ENCODE measurements at places on chromosomes 5 and 9.

DNA sequence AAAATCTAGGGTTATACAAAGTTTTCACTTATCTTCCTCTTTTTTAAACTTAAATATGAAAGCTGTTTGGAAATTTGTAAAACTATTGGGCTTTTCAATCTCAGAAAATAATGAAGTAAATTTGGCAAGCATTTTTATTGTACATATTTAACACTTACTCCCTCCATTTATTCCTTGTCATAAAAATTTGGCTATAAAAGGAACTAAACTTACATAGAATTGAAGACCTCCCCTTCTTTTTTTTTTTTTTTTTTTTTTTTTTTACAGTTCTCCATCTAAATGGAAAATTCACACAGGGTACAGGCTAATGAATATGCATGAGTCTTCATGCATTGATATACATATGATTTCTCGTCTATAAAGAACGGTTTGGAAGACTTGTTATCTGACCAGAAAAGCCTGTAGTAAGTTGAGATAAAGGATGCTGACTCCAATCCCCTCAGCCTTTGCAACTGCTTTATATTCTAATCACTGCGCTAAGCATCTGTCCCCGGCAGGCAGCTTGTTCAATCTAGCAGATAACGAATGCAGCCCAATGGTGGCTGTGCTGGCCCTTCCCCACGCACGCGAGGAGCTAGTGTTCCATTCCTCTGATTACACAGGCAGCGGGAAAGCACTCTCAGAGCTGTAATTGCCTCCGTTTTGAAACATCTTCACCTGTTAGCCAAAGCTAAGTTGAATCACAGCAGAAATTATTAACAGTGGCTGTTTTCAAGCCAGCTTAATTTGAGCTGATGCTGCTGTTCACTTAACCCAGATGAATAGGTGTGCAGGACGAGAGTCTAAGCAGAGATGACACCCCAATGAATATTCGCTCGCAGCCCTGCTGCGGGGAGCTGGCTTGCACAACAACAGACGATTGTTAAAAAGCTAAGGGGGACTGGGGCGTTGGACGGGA, 453.8 kb upstream of the ZNF608 start:
- peak; percentile 5 for DNase-seq

DNA sequence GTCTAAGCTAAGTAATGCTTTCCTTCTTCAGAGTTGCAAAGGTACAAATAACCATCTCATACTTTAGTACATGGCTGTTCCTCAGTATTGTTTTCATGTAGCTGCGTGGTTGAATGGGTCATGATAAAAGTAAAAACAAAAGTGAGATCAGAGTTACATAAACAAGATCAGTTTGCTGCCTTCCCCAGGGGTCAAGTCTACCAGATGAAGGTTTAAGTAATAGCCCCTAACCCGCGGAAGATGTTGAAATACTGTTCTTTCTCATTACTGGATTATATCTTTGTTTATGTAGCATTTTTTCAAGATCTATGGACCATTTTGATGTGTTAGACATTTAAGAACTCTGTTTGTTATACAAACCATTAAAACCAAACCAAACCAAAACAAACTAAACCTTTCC, 34.1 kb upstream of the ARRDC3 start:
- peak; percentile 49 for DNase-seq

GRCh38 chr9:95756986-95757385, 118.5 kb upstream of the ERCC6L2 start:
- peak; percentile 88 for DNase-seq

- DNase-seq, result no peak
Measured at GRCh38 chr9:127417131-127418036, 6.8 kb upstream of the ZNF79 start.

- DNase-seq, result no peak
Measured at GRCh38 chr5:107574287-107574686, 96.5 kb downstream of the EFNA5 start.

DNA sequence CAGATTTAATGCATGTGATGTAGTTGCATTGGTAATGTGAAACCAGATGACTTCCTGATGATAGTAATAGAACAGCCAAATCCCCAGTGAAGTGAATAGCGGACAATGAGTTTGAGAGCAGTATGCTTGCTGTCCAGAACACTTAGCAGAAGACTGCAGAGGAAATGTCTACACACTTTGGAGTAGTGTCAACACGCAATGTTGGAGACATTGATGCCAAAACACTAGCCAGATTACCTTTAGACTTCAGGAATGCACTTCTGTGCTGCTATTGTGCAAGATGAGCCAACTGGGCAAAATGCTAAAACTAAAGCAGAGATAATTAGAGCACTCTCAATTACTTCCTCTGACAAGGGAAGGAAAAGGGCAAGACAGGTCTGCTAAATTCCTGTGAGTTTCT, 176.7 kb downstream of the PRDM9 start:
- DNase-seq, result no peak

DNA sequence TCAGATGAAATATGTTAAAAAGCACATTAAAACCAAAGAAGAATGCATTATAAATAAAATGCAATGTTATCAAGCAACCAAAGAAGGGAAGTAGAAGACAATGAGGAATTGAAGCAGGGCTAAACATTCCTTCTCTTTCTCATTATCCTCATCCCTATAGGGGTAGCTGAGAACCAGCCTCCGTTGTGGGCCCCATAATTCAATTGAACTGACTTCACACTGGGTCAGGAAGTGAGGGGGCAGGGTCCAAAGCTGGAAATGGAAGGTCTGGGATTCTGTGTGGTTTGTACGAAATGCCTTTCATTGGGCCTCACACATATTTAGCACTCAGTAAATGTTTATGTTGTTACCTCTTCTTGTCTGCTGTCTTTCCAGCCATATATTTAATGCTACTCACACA, 220.4 kb upstream of the CD180 start:
- no peak for DNase-seq

DNA sequence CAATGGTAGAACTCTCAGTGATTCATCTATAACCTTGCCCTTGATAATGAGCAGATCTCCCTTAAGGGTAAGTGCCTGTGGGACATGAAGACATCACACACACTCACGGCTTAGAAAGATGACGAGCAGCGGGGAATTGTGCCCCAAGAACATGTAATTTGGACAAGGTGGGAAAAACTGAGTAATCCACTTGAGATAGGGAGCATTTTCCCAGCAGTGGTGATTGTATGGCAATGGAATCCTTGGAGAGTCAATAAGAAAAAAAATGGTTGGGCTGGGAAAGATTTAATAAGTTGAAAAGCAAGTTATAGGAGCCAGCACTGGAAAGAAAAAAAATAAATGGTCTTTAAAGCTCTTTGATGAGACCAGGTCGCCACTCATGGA, 193.1 kb downstream of the GLIS3 start:
- no peak for DNase-seq

DNA sequence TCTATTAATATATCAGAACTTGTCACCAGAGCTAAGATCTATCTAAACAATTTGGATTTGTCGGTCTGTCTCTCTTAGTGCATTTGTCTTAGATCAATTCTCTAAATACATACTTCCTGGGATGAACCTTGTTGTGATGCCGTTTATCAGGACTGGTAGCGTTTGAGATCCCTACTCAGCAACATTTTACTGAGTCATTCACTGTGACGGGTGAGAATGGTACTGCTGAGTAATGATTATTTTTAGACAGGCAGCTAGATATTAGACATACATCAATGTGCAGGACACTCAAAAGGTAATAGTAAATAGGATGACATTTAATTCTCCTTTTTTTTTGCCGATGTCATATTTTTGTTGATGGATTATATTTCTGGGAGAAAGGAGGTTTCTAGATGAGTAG, 209.0 kb downstream of the CSNK1G3 start:
- DNase-seq, result no peak

DNA sequence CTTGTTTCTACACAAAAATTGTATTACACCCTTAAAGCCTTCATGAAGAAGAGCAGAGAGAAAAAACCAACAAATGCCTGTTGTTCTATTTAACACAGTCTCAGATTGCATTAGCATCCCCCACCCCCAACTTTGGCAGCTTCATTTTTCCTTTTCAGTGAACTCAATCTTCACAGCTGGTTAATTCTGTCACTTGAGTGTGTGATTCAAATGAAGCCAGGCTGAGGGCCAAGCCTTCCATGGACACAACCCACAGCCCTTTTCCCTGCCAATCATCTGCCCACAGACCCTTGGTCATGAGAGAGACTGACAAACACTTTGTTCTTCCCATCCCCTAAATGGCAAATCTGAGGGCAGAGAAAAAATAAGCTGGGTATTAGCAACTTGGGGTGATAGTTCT, 217.5 kb upstream of the NMUR2 start:
- DNase-seq, result no peak

- DNase-seq, result no peak
Measured at GRCh38 chr9:118650417-118650816, 718.8 kb downstream of the BRINP1 start.

DNA sequence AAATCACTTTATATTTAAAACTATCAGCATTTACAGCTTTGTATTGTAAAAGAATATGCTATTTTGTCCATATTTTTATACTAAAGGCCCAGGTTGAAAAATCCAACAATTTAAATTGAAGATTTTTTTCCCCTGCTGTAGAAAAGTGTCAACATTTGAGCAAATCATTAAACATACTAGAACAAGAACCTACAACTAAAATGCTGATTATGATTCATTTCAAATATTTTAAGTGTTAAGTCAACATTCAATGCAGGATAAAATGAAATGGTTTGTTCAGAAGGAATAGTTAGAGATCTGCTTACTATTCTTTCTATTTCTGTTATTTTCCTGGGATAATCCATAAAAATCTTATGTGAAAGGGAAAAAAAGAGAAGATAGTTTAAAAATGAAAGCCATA, 866.5 kb upstream of the DMAC1 start:
- DNase-seq, result no peak

GRCh38 chr5:53373451-53374158, 106.8 kb upstream of the FST start:
- DNase-seq, result no peak

- no peak for DNase-seq
Measured at GRCh38 chr9:136626066-136626725, 36.5 kb upstream of the EGFL7 start.

DNA sequence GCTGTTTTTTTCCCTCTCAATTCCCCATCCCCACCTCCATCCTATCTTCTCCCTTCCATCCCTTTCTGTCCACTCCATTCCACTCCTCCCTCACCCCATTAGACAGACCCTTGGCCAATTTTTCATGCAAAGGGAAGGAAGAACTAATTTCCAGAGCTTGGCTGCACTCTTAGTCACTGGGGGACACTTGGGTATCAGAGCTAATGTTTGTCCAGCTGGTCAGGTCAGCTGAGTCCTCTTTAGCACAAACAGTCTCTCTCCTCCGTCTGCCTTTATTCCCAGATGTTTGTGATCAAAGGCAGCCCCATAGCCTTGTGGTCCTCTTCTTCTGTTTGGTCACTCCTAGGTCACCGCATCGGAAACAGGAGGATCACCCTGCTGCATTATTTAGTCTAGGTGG, 148.5 kb downstream of the NMUR2 start:
- no peak for DNase-seq

DNA sequence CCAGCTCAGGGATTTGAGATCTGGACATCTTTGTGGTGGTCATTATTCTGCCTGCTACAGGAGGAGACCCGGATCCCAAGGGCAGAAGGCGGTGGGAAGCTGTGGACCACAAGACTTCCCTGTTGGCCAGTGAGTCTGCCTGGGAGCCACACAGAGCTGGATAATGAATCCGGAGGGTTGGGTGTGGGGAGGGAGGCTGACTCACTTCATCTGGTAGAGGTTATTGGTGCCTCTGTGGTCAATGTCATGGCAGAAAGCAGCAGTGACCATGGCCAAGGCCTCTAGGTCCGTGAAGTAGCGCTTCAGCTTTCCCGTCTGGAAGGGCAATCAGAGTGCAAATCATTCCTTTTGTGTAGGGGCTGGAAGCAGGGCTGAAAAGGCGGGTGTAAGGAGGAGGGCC, 58.5 kb downstream of the PDE6A start:
- no peak for DNase-seq

GRCh38 chr9:14453286-14453685, 139.3 kb upstream of the NFIB start:
- no peak for DNase-seq

DNA sequence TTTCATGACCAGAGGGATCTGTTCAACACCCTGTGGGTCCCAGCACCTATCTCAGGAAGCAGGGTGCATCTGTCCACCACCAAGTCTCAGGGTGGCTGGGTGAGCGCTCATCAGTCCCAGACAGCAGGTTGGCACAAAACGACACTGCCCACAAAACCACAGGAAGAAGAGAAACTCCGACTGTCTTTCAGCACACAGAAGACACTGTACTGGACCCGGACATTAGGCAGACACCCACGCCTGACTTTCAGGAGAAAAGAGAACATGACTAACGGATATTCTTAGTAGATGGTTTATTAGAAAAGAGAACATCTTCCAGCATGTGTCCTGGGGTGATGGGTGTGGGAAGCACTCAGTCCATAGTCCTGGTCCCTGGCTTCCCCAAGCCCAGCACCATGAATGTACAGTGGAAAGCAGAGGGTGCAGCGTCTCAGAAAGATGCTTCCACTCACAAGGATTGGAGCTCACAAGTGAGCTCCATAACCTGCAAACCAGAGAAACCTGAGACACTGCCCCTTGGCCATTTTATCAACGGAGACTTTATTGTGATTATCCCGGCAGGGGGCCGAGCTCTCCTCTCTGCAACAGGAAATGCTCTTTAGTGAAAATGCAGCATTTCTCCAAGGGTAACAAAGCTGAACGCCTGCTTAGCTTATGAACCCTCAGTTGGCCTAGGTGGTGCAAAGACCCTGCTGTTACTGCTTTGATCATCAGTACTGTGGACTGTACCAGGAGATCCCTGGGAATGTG, 35.8 kb upstream of the LCP2 start:
- no peak for DNase-seq

GRCh38 chr9:652914-653313, 188.6 kb upstream of the DMRT1 start:
- peak; percentile 62 for DNase-seq

- DNase-seq, result no peak
Measured at GRCh38 chr5:139124774-139125520, 73.2 kb downstream of the SIL1 start.

DNA sequence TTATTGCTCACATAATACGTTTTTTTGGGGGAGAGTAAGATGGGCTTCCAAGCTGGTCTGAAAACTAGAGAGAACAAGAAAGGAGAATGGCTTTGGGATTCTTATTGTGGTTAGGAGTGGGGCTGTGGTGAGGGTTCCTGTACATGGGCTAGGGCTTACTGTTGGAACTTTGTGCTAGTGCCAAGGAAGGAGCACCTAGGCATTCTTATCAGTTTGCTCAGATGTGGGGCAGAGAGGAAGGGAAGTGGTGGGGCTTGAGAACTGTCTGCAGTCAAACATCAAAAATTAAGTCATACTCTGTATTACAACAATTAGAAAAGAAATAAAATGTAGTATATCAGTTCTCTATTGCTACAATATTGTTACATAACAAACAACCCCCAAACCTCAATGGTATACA, 4.0 kb upstream of the THBS4 start:
- DNase-seq, result no peak

GRCh38 chr5:122330881-122331280, 18.8 kb downstream of the SNCAIP start:
- DNase-seq, result no peak

DNA sequence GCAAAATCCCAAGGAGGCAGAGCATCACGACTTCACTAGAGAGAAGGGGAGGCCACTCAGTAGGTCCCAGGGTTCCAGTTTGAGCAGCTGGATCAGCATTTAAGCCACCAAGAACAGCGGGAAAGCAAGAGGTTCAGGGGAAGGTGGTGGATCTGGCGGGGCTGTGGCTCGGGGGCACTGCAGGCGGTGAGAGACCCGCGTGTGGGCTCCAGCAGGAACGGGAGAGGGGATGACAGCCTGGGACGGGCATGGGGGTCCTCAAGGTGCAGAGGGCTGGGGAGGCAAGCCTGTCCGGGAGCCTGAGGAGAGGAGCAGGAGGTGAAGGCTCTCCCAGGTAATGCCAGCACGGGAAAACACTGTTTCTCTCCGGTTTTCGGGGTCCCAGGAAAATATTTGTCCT, 123.6 kb downstream of the IRX2 start:
- no peak for DNase-seq
